ENCODE measurements at places on chromosomes 5 and 9. TPM values are rescaled to one million over a fixed set of nuclear protein-coding genes. Genes with fewer than 3 reads are reported as not detected.

The LPAR1 gene
- 15.6 TPM for total RNA-seq

The APBA1 gene
- 0.51 TPM for total RNA-seq

The SPEF2 gene
- 2.0 TPM for total RNA-seq

The CDC20B gene
- not detected for total RNA-seq

The BARHL1 gene
- total RNA-seq: not detected

The ORM2 gene
- total RNA-seq: not detected

The PCDHB10 gene
- total RNA-seq: 0.06 TPM

The IGIP gene
- total RNA-seq: 0.90 TPM

The ACTBL2 gene
- 0.07 TPM for total RNA-seq

The SLC4A9 gene
- not detected for total RNA-seq

The C9orf50 gene
- total RNA-seq: not detected

The FYB1 gene
- total RNA-seq: 19.0 TPM

The NRARP gene
- total RNA-seq: 3.9 TPM

Data from A549 treated with RU486 at 1 μM for 4 hours (cell line).